ENCODE measurements at places on chromosomes 6 and 20. TPM values are rescaled to one million over a fixed set of nuclear protein-coding genes. Genes with fewer than 3 reads are reported as not detected.

The CRISP3 gene
- total RNA-seq: not detected

The TRIM38 gene
- 29.1 TPM for total RNA-seq

The MRPL18 gene
- 58.9 TPM for total RNA-seq

The BCAS4 gene
- 35.2 TPM for total RNA-seq

The HRH3 gene
- not detected for total RNA-seq

The JAG1 gene
- 0.89 TPM for total RNA-seq

- no peak for DNase-seq
Observed at GRCh38 chr6:10403385-10404106, 11.3 kb downstream of the TFAP2A start.

- DNase-seq: no peak
Observed at GRCh38 chr6:138159246-138159645, 2.5 kb upstream of the ARFGEF3 start.

DNA sequence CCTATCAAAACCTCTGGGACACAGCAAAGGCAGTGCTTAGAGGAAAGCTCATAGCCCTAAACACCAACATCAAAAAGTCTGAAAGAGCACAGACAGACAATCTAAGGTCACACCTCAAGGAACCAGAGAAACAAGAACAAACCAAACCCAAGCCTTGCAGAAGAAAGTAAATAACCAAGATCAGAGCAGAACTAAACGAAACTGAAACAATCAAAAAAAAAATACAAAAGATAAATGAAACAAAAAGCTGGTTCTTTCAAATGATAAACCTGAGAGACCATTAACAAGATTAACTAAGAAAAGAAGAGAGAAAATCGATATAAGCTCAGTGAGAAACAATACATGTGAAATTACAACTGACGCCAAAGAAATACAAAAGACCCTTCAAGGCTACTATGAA lies 34.8 kb upstream of the RUNX2 start:
- no peak for DNase-seq

- DNase-seq: no peak
Observed at GRCh38 chr6:6591778-6592465, 3.4 kb downstream of the LY86 start.

- DNase-seq: no peak
Observed at GRCh38 chr6:79377047-79377446, 142.6 kb upstream of the HMGN3 start.

DNA sequence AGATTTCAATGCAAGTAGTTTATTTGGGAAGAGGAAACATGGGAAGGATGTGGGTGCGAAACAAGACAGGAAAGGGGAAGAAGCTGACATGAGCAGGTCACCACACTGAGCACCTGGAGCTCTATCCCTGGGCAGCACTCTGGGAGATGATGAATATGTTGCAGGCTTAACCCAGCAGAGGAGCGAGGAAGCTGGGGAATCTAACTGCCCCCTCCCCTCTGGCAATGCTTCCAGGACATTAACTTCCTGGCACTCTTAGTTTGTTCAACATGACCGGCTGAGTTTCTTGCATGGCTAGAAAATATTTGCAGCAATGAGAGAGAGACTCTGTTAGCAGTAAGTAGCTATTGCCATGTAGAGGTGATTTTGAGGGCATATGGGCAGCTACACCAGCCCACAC lies 4.9 kb upstream of the ADA start:
- DNase-seq: no peak

DNA sequence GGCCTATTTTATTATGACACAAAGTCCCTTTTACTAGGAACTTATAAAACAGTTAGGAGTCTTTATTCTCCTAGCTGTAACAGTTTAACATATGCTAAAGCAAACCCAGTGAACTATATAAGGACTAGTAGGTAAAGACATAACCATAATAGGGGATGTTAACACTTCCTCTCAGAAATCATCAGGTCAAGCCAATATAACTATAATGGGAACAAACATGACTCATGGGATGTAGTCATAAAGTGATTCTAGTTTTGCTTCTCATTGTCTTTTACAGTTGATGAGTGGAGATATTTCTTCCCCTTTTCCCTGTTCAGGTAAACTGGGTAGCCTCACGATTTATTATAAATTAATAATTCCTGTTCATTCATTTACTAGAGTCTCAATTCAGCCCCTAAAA lies 9.7 kb downstream of the PTCHD4 start:
- DNase-seq: no peak

DNA sequence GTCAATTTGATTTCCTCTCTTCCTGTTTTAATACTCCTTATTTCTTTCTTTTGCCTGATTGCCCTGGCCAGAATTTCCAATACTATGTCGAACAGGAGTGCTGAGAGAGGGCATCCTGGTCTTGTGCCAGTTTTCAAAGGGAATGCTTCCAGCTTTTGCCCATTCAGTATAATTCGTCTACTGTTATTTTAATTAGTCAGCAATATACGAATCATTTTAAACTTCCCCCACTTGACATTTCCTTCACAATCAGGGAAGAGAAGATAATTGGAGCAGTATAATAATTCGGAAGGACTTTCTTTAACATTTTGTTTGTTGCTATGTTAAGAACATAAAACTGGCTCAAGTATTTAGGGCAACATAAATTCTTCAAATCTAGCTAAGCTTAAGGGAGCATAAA lies 860.3 kb upstream of the SLC35B3 start:
- no peak for DNase-seq

GRCh38 chr6:169530752-169531123 lies 171.1 kb downstream of the WDR27 start:
- no peak for DNase-seq

DNA sequence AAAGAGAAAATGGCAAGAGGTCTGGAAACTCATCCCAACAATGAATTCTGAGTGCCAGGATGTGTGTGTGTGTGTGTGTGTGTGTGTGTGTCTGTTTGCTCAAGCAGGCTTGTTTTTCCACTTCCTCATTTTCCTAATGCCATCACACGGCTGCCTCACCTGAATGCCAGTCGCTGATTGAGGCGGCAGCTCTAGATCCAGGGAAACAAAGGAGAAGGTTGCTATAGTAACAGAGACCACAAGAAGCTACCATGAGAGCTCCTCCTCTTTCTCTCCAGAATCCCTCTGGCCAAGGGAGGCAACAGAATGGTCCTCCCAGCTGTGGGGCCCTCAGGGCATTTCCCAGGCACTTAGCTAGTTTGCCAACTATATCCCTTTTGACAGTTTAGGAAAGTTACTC lies 241.1 kb upstream of the TSHZ2 start:
- no peak for DNase-seq

GRCh38 chr6:70838907-70839285 lies 118.0 kb downstream of the B3GAT2 start:
- DNase-seq: no peak

- DNase-seq: no peak
Observed at GRCh38 chr20:39462416-39462945, 500.3 kb downstream of the DHX35 start.

DNA sequence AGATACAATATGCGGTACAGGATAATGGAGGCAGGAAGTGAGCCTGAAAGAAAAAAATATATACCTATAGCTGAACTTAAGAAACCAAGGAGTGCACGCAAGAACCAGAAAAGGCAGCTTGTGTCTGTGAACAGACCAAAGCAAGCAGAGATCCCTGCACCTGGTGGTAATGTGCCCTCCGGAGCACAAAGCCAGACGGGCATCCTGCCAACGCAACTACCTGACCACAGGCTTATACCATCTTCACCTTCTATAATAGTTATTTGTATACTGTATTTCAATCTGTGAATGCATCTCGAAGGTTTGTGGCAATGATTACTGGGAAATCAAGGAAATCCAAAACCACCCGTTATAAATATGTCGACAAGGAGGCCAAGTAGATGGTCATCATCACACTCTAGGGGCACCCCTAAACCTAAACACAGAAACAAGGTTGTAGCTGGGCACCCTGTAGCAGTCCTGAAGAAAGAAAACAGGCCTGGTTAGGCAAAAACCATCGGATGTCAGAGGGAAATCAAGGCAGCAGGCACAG lies 801 bp downstream of the FBXL4 start:
- peak; percentile 46 for DNase-seq

All from activated naive CD8-positive, alpha-beta T cell treated with anti-CD3 and anti-CD28 coated beads, Interleukin-2, amount 10 ng/mL, durations not matched to agents 7 days and 5 days (primary cell).